ENCODE measurements at places on chromosomes 6 and 20. TPM values are rescaled to one million over a fixed set of nuclear protein-coding genes. Genes with fewer than 3 reads are reported as not detected.

GRCh38 chr6:114783083-114783482 lies 440.3 kb upstream of the HS3ST5 start:
- DNase-seq: no peak

DNA sequence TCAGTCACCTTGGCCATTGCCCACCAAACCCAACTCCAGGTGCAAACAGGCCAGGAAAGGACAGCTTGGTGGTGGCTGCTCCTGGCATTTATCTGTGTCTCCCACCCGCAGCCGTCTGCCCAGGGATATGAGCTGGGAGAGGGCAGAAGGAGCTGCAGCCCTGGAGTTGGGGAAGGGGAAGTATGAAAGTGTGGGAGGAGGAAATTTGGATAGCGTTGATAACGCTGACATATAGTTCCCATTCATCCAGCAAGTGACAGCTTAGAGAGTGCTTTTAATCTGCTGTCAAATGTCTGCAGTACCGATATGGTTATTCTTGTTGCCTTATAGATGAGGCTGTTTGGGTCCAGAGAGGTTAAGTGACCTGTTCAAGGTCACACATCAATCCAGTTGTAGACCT lies 741 bp downstream of the KCNK16 start:
- no peak for DNase-seq

CCDC167 gene
- 9.4 TPM for total RNA-seq

GRCh38 chr6:164247106-164247505 lies 832.6 kb downstream of the QKI start:
- DNase-seq: no peak

- no peak for DNase-seq
Measured at GRCh38 chr6:120005292-120005976, 655.9 kb upstream of the MAN1A1 start.

EBF4 gene
- 15.6 TPM for total RNA-seq

PRICKLE4 gene
- 38.4 TPM for total RNA-seq

- no peak for DNase-seq
Measured at GRCh38 chr6:69216127-69216526, 580.7 kb downstream of the LMBRD1 start.

- DNase-seq: no peak
Measured at GRCh38 chr20:37315452-37316110, 26.1 kb downstream of the MANBAL start.
